GM23248 (cell line): ENCODE measurements at places on chromosomes 11 and 22.

DNA sequence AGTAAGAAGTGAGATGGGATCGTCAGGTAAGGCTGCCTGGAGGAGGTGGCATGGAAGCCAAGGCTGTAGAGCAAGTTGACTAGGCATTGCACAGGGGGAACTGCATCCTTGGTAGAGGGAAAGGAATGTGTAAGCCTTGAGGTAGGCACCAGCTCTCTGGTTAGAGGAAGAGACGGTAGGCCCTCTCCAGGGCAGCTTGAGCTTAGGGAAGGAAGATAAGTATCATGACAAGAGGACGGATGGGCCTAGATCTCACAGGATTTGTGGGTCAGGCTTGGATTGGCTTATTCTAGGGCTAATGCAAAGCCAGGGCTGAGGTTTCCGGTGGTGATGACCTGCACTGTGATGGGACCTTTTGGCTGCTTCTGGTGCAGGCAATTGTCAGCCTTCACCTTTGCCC is 1035.8 kb downstream of the TBC1D22A start:
- no peak for DNase-seq

GRCh38 chr11:99170591-99170990 is 149.8 kb downstream of the CNTN5 start:
- DNase-seq, result no peak

DNA sequence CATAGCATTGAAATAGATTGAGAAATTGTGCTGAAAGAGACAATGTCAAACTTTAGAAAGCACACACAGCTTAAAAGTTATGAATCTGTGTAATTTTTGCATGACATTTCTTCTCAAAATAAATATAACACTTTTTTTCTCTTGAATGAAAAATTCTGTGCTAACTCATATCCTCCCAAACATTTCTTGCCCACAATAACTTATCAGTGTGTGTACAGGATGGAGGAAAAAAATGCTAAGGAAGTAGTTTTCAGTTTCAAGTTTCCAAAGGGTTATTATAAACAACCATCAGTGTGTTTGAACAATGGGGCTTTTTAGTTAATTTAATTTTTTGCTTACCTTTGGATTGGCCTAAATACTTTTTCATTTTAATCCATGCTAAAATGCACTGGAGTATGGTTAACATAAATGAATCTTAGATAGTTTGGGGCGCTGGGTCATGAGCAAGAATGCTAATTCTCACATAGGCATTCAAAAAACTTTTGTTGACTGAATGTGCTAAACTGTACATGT is 82.9 kb upstream of the ARHGAP20 start:
- no peak for DNase-seq

DNA sequence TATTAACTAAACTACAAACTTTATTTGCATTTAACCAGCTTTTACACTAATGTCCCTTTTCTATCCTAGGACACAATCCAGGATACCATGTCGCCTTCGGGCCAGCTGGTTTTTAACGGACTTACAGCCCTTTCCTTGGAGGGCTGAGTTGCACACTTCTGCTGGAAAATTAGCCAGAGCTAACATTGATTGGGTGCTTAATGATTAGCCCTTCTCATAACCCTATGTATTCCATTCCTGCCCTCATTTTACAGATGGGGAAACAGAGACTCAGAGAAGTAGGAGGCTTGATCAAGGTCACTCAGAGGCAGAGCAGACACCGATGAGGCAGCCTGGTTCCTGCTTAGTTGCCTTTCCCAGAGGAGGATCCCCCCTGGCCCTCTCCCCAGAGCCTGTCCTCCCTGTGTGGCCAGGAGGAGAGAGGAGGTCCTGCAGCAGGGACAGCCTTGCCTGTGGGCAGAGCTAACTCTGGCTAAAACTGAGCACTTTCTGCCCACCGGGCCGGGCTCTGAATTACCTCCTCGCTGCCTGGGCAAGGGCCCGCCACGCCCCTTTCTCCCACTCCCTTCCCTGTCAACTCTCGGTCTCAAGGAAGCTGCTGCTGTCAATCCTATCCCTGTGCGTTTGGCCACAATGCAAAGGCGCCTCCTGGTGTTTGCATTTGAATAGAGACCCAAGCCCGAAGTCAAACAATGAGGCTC is 59.6 kb upstream of the PAX6 start:
- peak; percentile 50 for DNase-seq

DNA sequence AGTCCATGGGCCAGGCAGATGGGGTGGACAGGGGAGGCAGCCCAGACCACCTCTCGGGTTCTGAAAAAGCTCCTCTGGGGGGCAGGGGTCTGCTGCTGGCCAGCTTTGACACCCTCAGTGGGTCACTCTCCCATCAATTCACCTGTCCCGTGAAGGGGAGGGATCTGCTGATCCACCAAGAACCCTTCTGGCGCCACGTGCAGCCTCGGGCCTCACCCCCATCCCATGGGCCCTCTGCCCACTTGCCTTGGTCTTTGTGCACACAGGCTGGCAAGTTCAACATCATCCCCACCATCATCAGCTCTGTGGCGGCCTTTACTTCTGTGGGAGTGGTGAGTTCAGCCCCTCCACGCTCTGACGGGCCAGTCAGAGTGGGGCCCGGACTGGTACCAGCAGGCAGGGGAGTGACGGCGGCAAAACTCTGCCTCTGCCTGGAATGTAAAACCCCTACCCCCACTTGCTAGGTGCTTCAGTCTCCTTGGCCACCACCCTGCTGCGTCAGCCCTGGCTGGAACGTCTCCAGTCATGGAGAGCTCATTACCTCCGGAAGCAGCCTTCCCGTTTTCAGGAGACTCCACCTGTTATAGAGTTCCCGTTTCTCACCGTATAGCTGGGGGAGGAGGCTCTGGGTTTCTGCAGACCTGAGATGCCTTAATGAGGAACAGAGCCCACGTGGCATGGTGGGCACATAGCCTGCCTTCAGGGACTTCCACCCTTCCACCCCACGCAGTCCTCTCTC is 12.7 kb downstream of the PRG3 start:
- DNase-seq, result no peak

DNA sequence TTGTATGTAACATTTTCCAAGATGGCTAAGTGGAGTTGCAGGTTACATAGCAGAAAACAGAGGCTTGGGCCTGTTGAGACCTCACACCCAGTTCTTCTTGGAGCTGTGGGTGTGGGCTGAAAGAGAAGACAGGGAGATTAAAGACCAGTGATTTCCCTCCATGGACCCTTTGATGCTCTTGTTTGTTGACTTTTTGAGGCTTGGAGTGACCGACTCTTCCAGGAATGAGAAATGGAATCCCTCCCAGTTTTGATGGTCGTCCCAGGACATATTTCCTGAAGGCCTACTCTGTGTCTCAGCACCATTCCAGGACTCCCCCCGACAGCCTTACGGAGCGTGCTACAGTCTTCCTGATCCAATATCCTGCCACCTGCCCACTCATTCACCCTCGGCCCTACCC is 96.9 kb downstream of the PTPRJ start:
- DNase-seq, result no peak

DNA sequence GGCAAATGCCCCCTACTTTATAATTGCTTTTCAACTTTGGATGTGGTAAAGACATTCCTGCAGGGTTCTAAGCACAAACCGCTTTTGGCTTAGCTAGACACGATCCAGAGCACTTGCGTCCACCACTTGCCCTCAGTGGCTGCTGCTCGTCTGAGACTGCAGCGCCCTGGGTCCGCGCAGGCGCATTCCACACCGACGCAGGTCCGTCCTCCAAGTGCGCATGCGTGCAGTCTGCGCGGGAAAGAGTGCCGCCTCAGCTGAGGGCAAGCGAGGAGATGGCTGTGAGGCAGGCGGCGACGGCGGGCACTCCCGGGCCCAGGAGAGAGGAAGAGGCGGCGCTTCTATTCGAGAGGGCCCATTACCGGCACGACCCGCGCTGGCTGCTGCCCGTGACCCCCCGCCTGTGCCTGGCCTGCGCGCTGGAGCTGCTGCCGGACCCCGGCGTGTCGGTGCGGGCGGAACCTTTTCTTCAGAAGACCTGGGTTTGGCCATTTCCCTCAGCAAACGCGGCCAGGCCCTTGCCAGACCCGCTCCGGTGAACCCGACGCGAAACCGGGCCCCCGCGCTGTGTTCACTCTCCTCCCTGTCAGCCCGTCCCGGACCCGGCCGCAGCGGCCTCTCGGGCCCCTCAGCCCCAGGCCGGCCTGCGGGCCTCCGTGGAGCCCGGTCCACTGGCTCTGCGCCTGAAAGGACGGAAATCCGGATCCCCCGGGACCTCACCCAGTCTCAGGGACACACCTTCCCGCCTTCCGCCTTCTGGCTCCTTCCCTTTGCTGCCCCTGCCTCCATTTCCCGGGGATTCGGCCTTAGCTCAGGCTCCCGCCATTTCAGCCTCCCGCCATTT is at the start of gene MEI1:
MEI1 (plus strand) TSS at position 240 of the 844 bp plus-strand sequence; CDS start at position 276, 36 bp downstream.
- peak; percentile 70 for DNase-seq

DNA sequence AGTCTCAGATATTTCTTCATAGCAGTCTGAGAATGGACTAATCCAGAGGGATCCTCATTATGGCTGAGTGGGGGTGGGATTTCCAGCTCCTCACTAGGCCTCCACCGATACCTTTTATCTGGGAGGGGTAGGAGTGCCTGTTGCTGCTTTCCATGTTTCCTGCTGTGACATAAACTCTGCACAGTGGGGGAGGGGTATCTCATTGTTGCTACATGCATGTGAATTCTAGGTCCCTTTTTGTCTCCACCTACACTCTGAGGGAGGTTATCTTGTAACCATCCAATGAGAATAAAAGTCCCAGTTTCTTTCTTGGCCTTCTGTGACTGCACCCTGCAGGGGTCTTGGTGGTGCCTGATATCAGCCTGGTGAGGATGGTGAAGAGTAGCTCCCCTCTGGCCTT is 60.5 kb downstream of the ADAMTS15 start:
- DNase-seq, result no peak

GRCh38 chr11:8296038-8296649 is 32.5 kb upstream of the LMO1 start:
- no peak for DNase-seq

DNA sequence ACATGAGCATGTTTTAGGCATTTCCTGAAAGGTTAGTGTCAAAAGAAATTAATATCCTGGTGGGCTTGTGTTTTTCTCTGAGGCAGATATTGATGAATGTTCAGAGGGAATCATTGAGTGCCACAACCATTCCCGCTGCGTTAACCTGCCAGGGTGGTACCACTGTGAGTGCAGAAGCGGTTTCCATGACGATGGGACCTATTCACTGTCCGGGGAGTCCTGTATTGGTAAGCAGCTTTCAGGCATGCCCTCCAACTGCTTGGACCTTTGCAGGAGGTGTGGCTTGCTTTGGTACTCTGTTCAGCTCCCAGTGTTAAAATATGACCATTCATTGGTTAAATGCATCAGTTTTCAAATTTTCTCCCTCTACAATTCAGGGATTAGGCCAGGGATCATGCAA is 658.6 kb upstream of the ANO5 start:
- DNase-seq, result no peak

DNA sequence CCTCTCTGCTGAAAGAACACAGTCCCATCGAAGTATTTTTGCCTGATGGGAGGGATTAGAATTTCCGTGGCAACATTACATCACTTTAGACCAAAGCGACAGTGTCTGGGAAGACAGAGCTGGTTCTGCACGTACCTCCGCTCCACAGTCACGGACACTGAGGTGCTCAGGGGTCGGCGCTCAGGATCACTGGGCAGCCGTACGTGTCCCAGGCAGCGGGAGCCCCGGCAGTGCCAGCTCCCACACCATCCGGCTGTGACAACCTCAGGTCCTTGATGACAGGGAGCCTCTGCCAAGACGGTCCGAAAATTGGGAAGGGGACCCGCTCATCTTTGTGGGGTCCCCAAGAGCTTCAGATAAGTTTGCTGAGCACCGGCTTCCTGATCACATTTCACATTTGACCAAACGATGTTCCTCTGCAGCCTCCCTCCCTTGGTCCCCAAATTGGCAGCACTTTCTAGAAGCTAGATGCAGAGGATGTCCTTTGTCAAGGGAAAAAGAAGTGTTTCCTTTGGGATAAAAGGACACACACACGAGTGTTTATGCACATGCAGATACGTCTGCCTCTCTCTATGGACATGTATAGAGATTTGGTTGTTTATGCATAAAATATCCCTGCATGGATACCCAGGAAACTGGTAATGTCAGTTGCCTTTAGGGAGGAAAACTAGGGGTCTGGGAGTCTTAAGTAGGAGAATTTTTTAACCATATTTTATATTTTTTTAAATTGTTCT is 61.6 kb upstream of the LINC01488 start:
- no peak for DNase-seq

DNA sequence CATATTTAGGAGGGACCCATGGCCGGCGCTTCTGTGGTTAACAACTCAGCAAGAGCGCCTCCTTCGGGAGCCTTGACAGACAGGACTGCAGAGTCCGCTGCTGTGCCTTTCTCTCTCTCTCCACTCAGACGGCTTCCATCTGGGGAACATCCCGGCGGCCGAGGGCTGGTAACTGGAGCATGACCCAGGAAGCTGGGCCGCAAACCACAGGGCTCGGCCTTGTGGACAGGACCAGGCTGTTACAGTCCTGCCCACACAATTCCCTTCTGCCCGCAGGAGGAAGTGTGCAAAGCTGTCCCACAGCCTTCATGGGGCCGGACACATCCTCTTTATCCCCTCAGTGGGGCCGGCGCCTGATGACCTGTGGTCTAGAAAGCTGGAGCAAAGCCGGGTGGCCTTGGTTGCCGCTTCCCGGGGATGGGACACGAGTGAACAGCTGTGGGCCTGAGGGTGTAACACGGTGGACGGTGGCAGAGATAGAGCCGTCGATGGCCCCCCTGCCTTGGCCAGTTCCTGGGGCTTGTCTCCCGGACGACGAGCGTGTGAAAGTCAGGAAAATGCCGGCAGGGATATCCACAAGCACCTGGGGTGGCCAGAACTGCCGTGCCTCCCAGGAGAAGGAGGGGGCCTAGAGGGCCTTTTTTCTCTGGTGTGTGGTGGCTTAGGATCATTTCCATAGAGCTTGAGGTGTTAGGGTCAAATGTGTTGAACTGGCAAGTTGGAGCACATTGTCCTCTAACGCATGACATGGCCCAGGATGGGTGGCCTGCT is 50.1 kb downstream of the FBLN1 start:
- peak; percentile 90 for DNase-seq

DNA sequence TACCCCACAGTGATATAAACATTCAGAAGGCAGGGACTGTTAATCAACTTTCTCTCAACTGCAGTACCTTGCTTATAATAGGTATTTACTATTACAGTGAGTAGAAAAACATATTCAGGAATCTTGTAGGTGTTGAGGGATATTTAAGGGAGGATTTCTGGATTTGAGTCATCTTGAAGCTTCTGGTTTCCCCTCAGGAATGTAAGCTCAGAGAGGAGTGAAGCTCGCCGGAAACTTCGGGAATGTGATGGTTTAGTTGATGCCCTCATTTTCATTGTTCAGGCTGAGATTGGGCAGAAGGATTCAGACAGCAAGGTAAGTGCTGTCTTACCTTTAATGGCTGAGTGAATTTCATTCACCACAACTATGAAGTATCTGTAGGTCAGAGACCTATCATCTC is 42.9 kb downstream of the CTNND1 start:
- peak; percentile 29 for DNase-seq

DNA sequence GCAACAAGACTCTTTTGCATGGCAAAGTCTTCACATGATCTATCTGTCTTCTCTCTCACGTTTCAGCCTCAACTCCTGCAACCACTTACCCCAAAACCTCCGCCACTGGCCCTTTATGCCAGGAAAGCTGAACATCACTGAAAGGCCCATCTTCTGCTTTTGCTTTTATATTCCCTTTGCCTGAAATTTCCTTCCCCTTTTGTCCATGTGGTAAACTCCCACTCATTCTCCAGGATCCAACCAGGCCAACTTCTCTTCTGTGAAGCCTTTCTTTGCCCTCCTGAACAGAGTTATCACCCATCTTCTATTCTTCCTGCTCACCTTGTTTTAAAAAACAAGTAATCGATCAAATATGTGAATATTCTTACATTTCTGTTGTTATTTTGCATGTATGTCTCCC is 117.8 kb downstream of the WNT11 start:
- no peak for DNase-seq

GRCh38 chr11:21059879-21060278 is 390.5 kb downstream of the NELL1 start:
- DNase-seq, result no peak
